ENCODE measurements at places on chromosomes 7 and 10.

- no peak for DNase-seq
Measured at GRCh38 chr10:86747796-86748581, 8.4 kb upstream of the BMPR1A start.

DNA sequence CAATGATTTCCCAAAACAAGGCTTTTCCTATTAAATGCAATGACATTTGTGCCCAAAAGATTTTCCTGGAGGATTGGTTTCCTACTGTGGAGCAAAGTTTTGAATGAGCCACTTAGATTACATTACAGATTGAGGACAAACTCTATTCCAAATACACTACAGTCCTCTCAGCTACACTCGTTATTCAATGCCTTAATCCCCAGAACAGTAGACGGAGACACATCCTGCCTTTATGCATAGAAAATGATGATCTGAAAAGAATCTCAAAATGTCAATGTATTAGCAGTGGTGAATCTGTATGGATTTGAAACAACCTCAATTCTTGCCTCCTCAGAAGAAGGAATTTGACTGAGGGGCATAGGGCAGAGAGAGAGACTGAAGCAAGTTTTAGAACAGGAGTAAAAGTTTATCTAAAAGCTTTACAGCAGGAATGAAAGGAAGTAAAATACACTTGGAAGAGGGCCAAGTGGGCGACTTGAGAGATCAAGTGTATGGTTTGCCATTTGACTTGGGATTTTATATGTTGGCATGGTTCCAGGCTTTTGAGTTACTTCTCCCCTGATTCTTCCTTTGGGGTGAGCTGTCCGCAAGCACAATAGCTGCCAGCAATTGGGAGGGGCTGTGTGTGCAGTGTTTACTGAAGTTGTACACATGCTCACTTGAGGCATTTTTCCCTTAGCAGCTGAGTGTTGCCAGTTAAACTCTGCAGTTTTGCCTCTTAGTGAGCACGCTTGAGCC lies 891.9 kb upstream of the MBL2 start:
- no peak for DNase-seq

GRCh38 chr10:77912576-77912975 lies 14.0 kb downstream of the DLG5 start:
- no peak for DNase-seq

GRCh38 chr10:131778385-131778784 lies 122.4 kb upstream of the PPP2R2D start:
- DNase-seq: no peak

- DNase-seq: no peak
Measured at GRCh38 chr7:36599645-36600313, 124.5 kb downstream of the AOAH start.

DNA sequence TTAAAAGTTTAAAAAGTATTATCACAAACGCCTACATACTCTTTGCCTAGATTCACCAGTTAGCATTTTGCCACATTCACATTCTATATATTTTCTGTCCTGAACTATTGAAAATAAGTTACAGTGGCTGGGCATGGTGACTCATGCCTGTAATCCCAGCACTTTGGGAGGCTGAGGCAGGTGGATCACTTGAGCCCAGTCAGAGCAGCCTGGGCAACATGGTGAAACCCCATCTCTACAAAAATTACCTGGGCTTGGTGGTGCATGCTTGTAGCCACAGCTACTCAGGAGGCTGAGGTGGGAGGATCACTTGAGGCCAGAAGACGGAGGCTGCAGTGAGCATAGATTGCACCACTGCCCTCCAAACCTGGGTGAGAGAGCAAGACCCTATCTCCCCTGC lies 5.3 kb downstream of the ARPC1A start:
- DNase-seq: no peak

GRCh38 chr7:22730921-22731654 lies 4.1 kb downstream of the IL6 start:
- no peak for DNase-seq

- no peak for DNase-seq
Measured at GRCh38 chr7:101527844-101528667, 101.0 kb downstream of the MYL10 start.

- no peak for DNase-seq
Measured at GRCh38 chr7:1665549-1666316, 4.3 kb upstream of the ELFN1 start.

- no peak for DNase-seq
Measured at GRCh38 chr10:27391916-27392315, 112.2 kb upstream of the RAB18 start.

DNA sequence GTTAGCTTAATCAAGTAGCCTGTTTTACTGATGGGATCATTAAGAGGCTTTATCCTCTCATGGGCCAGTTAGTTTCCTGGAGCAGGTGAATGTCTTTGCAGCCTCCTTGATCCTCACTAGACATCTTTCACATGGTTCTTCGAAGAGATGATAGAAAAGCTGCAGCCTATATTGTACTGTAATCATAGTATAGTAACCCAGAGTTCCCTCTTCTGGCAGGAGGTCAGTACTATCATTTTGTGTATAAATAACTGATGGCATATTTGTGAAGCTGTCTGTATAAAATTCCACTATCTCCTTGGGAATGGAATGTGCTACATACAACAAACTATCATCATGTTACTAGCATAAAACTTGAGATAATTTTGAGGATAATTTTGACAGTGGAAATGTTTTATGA lies 123.8 kb upstream of the PRPS1L1 start:
- no peak for DNase-seq

DNA sequence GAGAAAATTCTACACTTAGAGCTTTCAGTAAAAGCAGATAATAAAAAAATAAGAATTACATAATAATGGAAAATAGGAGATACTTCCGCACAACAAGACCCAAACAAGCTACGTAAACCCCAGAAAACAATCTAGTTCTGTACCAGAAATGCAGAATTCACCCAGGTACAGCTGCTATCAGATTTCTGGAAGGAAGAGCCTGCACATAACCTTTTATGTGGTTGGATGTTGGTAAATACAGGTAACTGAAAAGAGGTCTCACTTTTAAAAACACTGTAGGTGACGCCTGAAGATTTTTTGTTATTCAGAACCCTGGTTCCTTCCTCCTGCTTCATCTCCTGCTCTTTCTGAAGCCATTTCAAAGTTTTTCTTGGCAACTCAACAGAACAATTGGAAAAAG lies 29.9 kb downstream of the PANK1 start:
- no peak for DNase-seq

GRCh38 chr7:27184337-27185012 lies 557 bp downstream of the HOXA11 start:
- no peak for DNase-seq

GRCh38 chr7:33262476-33262875 lies 133.1 kb downstream of the BBS9 start:
- DNase-seq: no peak

GRCh38 chr7:31129067-31129466 lies 77.0 kb downstream of the ADCYAP1R1 start:
- DNase-seq: no peak

DNA sequence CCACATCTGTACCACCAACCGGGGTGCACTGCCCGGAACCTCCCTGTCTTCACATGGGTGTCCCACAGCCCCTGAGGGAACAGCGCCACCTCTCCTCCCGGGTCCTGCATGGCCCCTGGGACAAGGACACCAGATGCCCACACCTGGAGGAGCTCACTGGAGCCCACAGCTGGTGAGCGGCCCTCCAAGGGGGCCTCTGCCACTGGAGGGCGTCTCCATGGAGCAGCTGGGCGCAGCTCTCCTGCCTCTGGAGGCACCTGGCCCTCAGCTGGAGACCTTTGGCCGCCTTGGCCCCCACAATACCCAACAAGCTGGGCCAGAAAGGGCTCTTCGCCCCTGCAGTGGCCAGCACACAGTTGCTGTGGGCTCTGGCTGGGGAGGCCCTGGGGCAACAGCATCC lies 7.3 kb upstream of the NKX6-2 start:
- DNase-seq: no peak

DNA sequence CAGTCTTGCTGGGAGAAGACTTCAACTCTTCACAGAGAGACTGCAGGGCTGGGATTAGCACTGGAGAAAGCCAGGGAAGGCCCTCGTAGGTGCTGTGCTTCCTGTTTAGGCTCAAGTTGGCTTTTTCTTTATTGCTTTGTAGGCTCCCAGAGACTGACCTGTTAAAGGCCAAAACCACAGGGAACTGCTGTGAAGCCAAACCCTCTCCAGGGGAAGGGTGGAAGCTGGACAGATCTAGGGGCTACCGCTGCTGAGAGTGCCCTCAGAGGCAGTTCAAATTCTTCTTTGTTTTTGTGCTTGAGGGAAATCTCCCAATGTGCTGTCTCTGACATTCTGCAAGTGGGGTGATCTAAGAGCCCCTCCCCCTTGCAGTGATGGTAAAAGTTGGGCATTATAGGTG lies 198.4 kb downstream of the CNTNAP2 start:
- DNase-seq: no peak

- peak; percentile 22 for DNase-seq
Measured at GRCh38 chr7:23055582-23056178, 41.8 kb upstream of the HYCC1 start.

GRCh38 chr7:7110706-7111105 lies 71.6 kb upstream of the C1GALT1 start:
- DNase-seq: no peak

- DNase-seq: no peak
Measured at GRCh38 chr7:157124690-157125089, 14.0 kb upstream of the UBE3C start.
